ENCODE measurements at places on chromosomes 2 and 18. TPM values are rescaled to one million over a fixed set of nuclear protein-coding genes. Genes with fewer than 3 reads are reported as not detected.

GRCh38 chr18:58321986-58322385 lies 278.0 kb downstream of the NEDD4L start:
- DNase-seq: peak; percentile 78

- DNase-seq: no peak
These were observed 19.5 kb downstream of the NFE2L2 start for GRCh38 chr2:177245010-177245422.

DNA sequence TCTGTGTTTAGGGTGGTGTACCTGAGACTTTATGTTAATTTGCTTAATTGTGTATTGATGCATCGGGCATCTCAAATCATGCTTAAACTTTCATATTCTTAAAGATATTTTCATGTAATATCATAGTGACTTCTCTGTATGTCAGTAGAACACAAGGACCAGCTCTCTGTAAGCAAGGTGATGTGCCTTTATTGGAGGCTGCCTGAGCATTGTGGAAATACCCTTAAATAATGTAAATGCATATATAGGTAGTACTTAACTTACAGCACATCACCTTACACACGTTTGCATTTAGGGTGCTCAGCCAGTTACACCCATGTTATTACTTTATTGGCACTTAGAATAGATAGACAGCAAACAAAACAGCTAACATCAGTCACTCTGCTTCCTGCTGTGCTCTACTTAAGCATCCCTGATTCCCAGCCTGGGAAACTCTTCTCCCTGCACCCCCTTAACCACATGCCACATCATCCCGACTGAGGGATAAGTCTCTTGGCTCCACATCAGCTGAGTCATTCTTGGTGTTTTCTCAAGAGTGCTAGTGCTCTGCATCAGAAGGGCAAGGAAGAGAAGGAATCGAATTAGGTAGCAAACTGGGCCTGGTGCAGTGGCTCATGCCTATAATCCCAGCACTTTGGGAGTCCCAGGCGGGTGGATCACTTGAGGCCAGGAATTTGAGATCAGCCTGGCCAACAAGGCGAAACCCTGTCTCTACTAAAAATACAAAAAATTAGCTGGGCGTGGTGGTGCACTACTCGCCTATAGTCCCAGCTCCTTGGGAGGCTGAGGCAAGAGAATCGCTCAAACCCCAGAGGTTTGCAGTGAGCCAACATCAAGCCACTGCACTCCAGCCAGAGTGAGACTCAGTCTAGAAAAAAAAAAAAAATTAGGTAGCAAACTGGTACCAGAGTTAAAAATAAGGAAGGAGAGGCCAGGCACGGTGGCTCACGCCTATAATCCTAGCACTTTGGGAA lies 108.7 kb downstream of the MAP3K20 start:
- peak; percentile 43 for DNase-seq

Gene CROCC2
- total RNA-seq: 0.05 TPM

- DNase-seq: no peak
These were observed 313.9 kb downstream of the GBX2 start for GRCh38 chr2:235854276-235854675.

DNA sequence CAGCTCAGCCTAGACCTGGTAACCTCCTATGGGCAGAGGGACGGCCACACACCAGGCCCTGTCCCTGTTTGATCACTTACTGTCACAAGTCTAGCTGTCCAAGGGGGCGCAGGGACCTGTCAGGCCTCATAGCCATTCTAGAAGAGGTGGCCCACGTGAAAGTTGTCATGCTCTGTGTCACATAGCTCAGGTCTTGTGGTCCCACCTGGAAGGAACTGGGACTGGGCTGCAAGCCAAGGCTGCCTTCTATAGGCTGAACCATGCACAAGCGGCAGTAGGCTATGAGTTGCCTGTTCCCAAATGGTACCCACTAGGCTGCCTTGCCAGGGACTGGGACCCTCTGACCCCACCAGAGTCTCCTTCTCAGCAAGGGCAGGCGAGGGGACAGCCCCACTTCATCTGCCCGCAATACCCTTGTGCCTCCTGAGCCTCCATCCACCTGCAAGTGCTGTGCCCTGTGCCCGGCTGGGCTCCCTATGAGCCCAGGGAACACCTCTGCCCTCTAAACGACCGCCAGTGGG lies 177.5 kb downstream of the ANAPC1 start:
- no peak for DNase-seq

GRCh38 chr18:34352385-34353163 lies 127.9 kb upstream of the NOL4 start:
- no peak for DNase-seq

Gene HOXD3
- total RNA-seq: 3.2 TPM

Gene SDC1
- 213 TPM for total RNA-seq

GRCh38 chr18:26700201-26700600 lies 151.8 kb upstream of the KCTD1 start:
- DNase-seq: no peak

DNA sequence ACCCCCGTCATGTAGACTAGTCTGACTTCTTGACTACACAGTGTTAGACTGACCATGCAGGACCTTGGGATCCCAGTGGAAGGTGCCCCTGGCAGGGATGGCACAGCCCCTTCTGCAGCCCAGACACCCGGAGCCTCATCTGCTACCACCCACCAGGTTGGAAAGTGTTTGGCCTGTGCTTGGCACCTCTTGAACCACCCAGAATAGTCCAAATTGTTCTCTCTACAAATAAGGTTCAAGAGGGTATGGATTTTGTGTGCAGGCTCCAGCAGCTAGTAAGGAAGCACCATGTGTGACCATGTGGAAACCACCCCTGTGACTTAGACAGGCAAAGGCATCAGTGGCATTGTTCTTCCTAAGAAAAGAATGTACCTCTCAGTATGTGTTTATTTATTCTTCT lies 18.4 kb downstream of the L3MBTL4 start:
- no peak for DNase-seq

DNA sequence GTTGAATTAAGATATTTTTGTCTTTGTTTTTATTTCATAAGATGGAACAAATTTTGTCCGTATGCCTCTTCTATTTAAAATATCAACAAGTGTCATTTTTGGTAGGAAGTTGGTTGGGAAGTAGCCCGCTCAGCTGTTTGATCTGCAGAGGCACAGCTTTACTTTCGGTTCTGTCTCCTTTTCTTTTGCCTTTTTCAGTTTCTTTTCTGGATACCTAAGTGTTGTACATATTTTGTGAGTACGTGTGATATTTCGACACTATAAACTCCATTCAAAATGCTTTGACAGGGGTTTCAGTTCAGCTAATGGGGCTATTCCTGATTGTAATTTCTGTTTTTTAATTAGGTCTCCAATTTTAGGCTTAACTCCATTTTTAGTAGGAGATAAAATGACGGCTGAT lies 1785.0 kb upstream of the LRRTM1 start:
- no peak for DNase-seq

- no peak for DNase-seq
These were observed 226.9 kb upstream of the NXPH2 start for GRCh38 chr2:139007130-139007529.

DNA sequence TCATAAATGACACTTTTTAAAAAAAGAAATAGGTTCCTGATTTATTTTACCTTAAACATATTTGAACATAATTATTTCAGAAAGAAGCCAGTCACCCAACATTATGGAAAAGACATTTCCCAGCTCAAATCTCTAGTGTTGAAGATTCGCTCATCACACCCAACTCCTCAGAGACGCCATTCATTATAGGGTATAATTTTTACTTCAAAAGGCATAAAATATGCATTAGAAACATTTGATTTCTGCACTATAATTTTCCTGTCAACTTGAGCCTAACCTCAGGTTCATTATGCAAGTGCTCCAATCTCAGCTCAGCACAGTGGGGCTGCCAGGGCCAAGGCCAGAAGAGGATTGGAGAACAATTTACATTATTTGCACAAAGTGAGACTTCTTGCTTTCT lies 58.8 kb upstream of the TTN start:
- DNase-seq: no peak

GRCh38 chr2:204971206-204971907 lies 426.1 kb downstream of the PARD3B start:
- no peak for DNase-seq

- no peak for DNase-seq
These were observed 13.5 kb upstream of the NPC1 start for GRCh38 chr18:23599809-23600208.

DNA sequence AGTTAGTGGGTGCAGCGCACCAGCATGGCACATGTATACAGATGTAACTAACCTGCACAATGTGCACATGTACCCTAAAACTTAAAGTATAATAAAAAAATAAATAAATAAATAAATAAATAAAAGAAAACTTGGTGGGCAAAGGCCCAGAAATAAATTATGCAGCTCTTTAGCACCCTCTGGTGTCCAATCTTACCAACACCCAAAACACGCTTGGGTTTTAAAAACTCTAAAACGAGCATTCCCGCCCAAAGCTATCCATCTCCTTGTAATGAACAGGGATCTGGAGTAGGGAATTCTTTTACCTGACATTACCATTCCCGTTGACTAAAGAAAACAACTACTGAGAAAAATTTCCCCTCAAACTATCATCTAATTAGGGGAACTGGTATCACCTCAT lies 2005.9 kb upstream of the CELF4 start:
- no peak for DNase-seq

Measured in colonic mucosa (tissue), 4 donors.